OCI-M1 (cell line): ENCODE measurements at places on chromosomes 11 and 22.

- no peak for DNase-seq
These were observed 10.1 kb downstream of the RAC2 start for GRCh38 chr22:37233751-37234631.

DNA sequence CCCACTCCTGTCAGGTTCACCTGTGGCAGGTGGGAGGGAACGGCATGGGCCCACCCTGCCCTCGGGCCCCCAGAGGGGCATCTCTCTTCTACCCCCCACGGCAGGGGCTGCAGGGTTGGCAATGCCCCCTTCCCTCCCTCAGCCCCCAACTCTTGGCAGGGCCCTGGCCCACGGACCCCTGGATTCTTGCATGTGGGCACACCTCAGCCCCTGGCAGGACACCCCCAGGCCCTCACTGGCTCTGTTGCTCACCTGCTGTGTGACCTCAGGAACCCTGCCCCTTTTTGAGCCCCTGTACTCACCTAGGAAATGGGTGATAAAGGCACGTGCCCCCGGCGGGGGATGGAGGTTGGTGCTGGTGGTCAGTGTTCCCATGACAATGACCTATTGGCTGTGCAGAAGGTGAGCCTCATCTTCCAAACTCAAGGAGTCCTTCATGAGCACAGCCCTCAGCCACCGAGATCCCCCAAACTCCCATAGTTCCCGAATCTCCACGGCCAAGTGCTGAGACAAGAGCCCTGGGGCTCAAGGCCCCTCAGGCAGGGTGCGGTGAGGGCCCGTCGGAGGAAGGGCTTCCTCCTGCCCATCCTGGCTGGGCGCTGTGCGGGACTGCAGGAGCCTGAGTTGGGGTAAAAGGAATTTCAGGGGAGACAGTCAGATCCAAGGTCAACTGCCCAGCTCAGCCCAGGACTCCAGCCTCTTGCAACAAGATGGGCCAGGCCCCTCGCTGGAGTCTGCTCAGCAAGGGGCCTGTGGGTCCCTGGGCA is 198.2 kb downstream of the IGLL1 start:
- DNase-seq = no peak

DNA sequence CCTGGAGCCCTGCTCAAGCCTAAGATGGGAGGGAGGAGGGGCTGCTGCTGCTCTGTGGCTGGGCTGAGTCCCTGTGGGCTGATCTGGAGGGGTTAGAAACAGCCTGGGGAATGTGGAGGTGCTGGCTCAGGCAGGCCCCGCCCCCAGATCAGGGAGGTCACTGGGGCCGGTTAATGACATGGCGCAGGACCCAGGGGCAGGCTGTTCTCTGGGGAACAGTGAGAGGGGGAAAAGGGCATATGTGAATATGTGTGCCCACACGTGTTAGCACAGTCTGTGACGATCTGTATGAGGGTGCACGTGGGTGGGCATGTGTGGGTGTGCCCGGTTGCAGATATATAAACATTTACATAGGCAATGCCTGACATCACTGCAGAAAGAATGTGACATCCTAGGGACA is 143.5 kb downstream of the MIAT start:
- no peak for DNase-seq

DNA sequence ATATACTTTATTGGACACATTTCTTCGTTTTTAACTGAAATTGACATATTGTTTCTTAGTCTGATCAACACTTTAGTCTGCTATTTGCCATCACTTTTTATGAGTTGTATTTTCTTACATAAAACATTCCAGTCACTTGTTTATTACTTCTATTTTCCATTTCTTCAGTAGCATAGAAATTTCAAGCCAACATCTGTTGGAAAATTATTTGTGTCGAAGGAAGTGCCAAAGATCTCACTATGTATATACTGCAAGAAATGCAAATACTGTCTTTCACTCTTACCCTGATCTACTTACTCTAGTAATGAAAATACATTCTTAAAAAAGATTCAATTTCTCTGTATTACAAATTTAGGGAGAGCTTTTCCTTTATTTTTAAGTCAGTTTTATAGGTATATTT is 105.9 kb downstream of the SLC17A6 start:
- DNase-seq = no peak

DNA sequence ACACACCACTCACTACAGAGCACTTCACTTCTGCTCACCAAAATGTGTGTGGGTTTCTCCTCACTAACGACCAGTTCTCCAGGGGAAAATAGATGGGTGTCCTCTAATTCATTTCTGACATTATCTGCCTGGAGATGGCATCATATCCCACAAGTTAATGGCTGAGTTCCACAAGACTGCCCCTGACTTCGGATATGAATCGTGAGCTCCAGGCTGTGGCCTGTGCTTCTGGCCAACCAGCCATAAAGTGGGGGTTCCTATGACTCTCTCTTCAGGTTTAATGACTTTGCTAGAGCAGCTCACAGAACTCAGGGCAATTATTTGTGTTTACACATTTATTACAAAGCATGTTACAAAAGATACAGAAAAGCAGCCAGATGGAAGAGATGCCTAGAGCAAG is 113.0 kb upstream of the SYT13 start:
- no peak for DNase-seq

DNA sequence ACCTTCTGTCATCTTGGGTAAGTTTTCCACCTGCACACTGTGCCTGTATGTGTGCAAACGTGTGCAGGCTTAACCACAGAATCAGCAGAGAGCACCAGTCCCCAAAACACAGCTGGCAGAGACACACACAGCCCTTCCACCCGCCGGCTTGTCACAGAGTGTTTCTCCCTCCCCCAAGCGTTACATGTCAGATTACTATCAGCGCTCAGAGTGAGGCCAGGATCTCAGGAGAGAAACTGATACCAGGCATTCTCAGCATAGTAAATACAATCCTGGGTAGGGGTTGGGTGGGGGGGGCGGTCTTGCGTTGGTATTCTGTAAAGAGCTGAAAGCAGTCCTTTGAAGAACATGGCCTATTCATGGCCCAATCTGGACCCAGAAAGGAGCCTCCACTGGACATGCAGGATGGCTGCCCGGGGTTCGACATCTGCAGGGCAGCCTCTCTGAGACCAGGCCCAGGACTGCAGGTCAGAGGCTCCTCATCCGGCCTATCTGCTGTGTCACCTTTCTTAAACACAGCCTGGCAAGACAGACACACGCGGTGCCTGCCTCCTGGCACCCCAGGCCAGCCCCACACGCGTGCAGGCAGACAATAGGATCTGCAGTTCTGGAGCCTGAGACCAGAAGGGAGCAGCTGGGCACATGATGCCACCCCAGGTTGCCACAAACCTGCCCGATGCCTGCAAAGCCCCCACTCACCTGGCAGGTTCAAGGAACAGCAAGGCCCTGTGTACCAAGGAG is 1.7 kb downstream of the OSBPL5 start:
- DNase-seq = peak; percentile 40

- DNase-seq = no peak
These were observed 144.0 kb downstream of the MPPED1 start for GRCh38 chr22:43555561-43556515.

- DNase-seq = peak; percentile 46
These were observed 434 bp downstream of the XPNPEP3 start for GRCh38 chr22:40857309-40857855.

DNA sequence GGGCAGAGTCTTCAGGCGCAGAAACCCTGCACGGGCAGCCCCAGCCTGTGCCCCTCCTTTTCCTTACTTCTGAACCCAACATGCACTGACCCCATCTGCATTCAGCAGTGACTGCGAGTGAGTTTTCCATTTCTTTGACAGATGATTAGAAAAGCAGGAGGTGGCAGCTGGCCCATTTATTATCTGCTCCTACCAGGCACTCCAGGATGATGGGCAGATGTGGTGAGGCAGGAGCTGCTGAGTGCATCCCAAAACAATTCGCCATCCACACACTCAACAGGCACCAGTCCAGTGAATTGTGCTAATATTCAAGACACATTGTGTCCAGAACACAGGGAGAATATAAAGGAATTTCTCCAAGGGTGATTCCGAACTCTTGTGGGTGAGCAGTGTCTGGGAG is 208.5 kb downstream of the TENM4 start:
- no peak for DNase-seq

- peak; percentile 29 for DNase-seq
These were observed 2.7 kb upstream of the RCE1 start for GRCh38 chr11:66840317-66841091.

GRCh38 chr22:30340911-30341685 is 14.4 kb upstream of the TBC1D10A start:
- DNase-seq = no peak

- no peak for DNase-seq
These were observed 29.5 kb upstream of the MYH9 start for GRCh38 chr22:36417281-36417686.

GRCh38 chr11:24859801-24860300 is 363.0 kb downstream of the LUZP2 start:
- DNase-seq = no peak

DNA sequence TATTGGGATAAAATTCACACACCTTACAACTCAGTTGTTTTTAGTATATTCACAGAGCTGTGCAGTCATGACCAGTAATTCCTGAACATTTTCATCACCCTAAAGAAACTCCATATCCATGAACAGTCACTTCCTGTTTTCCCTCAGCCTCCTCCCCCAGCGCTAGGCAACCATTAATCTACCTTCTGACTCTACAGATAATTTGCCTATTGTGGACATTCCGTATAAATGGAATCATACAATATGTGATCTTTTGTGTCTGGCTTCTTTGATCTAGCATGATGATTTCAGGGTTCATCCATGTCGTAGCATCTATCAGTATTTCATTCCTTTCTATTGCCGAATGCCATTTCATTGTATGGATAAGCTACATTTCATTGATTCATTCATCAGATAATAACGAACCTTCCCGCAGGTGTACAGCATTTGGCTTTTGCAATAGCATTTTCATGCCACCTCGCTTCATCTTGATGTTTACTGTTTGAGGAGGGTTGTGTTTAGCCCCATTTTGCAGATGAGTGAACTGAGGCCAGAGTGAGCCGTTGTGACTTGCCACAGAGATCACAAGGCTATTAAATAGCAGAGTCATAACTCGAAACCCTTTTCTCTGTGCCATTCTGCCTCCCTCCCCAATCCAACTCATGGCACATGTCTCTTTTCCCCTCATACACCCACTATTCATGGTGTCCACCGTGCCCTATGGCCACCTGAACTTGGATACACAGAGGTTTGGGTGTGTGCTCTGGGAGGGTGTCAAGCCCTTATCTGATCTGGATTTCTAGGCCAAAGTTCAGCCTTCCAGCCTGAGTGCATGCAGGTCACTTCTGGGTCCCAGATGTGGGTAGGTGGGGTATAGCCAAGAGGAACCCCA is 11.1 kb upstream of the MYH9 start:
- no peak for DNase-seq

DNA sequence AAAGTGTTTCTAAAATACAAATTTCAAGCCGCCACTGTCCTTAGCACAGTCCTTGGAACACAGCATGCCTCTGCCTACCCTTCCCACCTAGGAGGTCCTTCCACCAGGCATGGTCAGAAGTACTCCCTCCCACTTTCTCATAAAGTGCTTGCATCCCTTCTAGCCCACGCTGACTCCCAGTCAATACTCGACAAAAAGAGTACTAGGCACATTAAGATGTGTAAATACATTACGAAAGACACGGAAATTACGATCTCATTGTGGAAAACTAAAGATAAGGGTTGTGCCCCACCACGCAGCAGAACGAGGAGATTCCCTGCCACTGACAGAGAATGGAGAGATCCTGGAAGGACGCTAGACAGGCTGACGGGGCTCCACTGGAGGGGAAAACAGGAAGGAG is 13.5 kb downstream of the CHKA start:
- DNase-seq = no peak

GRCh38 chr11:108897071-108897481 is 232.2 kb downstream of the DDX10 start:
- DNase-seq = no peak

DNA sequence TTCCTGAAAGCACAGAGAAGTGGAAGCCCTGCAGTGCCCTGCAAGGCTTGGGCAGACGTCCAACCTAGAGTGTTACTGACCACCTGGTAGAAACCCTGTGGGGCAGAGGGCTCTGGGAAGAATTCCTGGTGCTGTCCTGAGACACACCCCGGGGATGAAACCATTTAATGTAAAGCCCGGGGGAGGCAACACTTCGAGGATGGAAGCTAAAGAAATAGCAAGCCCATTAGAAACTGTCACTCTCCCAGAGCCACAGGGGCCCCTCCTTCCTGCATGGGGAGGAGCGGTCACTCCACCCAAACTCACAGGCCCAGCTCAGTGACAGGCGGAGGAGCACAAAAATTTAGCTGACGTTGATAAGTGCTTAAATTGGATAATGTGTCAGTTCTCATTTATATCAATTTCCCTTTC is 57.6 kb downstream of the NRXN2 start:
- no peak for DNase-seq

DNA sequence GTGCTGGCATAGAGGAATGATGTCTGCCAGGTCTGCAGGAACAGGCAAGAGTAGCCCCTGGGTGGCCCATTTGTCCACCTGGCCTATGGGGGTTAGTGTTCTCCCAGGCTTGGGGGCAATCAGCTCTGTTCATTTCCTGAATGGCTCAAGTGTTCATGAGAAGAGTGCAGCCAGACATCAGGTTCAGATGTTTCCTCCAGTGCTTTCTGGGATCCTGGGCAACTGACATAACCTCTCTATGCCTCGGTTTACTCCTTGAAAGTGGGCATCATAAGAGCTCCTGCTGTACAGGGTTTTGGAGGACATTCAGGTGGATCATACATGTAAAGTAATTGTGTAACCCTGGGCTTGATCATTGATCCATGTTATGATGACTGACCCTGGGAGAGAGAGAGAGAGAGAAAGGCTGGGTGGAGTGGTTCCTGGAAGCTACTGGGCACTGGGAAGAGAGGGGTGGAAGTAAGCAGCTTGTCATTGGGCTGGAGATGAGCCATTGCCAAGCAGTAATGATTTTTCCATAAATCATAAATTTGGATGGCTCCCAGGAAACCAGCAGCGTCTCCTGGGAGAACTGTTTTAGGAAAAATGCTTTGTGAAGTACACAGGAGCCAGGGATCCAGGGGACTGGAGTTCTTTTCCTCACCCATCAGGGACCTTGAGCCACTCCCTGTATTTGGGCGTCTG is 30.2 kb upstream of the ACCSL start:
- DNase-seq = no peak

DNA sequence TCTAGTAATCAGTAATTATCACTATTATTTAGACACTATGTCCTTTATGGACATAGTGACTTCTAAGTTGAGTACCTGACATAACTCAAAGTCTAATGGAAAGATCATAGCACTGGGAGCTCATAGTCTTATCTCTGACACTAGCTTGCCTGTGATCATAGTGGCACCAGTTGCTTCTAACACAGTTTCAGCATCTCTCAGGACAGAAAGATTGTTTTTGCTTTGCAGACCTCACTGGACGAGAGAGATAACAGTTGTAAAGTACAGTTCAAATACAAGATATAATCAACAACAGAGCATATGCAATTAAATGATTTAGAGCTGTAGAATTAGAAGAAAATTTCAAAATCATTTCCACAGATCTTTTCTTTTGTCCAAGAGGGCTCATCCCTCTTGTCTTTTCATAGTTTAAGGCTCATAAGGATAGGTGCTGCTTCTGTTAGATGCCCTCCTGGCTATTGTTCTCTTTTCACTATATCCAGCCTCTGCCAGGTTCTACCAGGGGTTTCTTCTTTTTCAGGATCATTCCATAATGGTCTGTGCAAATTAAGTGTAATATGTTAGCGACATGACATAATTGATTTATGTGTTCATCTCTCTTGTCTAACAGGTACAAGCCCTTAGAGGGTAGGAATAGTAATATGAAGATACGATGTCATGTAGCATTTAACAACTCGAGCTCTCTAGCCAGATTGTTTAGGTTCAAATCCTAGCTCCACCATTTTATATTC is 1175.4 kb upstream of the TENM4 start:
- peak; percentile 84 for DNase-seq
